HCT116 (cell line): ENCODE measurements at places on chromosomes 11 and 22.

GRCh38 chr22:19526702-19527111 lies 2.5 kb upstream of the CLDN5 start:
- no peak for DNase-seq

- no peak for DNase-seq
Measured at GRCh38 chr11:20488352-20488751, 100.8 kb downstream of the PRMT3 start.

GRCh38 chr11:96228473-96228891 lies 114.5 kb downstream of the MAML2 start:
- DNase-seq = peak; percentile 16

DNA sequence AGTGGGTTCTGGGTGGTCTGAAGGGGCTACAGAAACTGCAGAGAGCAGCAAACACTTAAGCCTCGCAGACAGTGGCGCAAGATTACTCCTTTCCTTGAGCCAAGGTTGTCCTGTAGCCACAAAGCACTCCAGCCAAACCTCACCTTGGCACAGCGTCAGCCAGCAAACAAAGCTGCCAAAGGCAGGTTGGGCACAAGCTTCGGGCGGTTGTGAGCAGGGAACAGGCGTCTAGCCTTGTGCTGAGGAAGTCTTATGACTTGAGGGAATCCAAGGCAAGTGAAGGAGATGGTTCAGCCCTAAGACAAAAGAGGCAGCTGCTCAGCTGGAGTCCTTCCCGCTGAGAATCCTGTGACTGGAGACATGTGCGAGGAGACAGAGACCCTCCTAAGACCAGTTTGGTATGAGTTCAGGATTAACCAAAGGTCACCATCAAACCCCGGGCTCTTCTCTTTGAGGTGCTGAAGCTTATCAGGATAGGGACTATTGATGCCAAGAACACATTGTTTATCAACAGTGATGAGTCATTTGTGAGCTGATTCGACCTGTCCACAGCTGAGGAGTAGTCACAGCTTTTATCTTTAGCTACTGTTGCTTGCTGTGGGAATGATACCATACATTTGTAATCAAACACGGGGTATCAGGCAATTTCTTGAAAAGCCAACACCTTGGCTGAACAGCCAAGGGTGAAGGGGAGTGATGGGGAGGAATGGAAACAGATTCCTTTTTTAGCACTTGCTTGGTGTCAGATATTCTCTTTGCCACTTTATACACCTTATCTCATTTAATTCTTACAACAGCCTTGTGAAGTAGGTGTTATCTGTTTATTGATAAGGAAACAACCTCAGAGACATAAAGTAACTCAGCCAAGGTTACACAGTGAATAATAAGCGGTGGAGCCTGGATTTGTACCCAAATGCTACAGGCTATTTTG lies 4.6 kb downstream of the ADM start:
- DNase-seq = peak; percentile 83

GRCh38 chr11:27309046-27309445 lies 54.0 kb downstream of the CCDC34 start:
- DNase-seq = no peak

DNA sequence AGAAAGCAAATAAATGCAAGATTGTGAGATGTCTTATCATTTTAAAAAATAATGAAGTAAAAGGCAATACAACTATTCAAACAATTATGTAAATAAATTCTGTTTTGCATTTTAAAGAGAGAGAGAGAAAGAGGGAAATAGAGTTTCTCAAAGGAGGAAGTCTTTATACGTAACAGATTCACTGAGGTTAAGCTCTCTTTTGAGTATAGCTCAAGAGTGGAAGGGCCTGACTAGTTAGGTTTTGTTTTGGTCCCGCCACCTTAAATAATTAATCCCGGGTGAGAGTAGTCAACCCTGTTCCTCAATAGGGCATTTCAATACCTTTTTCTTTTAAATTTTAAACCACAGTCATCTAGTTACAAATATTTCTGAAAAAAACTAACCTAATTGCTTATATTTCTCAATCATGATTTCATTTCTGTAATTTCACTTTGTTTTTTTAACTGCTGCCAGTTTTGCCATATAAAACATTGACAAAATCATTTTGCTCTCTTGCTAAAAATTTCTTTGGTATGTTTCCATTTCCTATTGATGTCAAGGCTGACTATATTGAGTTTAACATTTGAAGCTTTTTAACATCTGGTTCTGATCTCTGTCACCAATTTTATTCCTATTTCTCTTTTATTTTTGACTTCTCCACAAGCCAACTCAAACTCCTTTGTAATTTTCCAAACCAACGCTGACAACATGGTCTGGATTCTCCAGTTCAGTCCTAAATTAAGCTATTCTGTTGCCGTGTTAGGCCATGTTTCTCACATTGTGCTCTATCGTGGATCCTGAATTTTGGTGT lies 10.3 kb downstream of the OR10D3 start:
- no peak for DNase-seq

DNA sequence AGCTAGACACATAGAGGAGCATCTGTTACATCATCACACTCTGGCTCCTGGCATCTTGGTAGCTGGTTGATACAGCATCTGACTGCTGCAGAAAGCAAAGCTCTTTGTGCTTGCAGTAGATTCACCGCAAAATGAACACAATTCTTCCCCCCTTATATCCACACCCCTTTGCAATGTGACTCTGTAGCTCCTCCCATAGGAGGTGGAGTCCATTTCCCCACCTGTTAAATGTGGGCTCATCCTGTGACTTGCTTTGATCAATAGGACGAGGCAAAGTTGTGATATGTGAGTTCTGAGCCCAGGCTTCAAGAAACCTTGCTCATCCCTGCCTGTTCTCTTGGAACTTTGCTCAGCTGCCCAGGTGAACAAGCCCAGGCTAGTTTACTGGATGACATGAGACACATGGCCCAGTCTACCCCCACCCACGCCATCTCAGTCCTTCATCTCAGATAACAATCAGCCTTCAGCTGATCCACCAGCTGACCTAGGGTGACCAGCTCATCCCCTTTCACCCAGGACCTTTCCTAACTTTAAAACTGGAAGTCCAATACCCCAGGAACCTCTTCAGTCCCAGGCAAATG lies 272.2 kb downstream of the TENM4 start:
- no peak for DNase-seq

DNA sequence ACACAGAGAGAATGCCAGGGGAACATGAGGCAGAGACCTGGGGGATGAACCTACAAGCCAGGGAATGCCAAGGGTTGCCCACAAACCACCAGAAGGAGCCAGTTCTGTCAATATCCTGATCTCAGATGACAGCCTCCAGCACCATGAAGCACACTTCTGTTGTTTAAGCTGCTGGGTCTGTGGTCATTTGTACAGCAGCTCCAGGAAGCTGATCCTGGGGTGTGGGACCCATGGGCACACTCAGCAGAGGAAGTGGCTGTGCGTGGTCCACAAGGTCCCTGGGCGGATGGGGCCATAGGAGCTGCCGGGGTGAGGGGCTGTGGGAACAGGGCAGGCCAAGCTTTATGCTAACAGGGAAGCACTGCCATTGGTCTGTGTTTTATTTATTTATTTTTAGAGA lies 12.1 kb downstream of the PPM1F start:
- no peak for DNase-seq

GRCh38 chr11:60959431-60959830 lies 7.5 kb upstream of the SLC15A3 start:
- DNase-seq = no peak

DNA sequence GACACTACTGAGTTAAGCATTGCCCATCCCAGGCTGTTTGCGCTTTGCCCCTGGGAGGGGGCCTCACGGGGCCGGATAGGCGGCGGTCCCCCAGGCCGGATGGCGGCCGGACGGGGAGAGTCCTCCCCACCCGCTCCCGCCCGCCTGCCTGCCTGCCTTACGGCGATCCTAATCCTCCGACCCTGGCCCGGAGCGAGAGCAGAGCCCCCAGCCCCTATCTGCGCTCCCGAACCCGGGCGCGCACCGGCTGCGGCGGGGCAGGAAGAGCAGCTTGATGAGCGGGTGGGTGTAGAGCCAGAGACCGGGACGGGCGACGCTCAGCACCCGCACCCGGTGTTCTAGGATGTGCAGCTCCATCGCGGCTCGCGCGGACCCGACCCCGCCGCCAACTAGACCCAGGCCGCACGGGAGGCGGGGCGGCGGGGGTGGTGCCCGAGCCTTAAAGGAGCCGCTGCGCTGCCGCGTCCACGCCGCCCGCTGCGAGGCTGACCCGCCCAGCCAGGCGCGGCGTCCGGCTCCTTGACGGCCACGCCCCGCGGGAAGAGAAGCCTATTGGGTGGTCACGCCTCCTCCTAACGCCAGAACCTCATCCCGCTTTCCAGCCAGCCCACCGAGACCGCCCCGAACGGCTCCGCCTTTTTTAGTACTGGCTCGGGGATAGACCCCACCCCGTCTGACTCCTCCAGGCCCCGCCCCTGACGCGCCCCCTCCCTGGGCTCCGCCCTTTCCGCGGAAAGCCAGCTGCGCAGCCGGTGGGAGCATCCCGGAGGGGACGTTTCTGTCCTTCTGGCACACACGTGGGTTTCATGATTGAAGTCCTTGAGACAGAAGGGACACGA lies at the start of gene CASTOR1:
Gene CASTOR1, minus strand, starts transcription at position 365 of the 839 bp plus-strand sequence. Its CDS starts 8 bp downstream, at position 357.
- peak; percentile 96 for DNase-seq

DNA sequence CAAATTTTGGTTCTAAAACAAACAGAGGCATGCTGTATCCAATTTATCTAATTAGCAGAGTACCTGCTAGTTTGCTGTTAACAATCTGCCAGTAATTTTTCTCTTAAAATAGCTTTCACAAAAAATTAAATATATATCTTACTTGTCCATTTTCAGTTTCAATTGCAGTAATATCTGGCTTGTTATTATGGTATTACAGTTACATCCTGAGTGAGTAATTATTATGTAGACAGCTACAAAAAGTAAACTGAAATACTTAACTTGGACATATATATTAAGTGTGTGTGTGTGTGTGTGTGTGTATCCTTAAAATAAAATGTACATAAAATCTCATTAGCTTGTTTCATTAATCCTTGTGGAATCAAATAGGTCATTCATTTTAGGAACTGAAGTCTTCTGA lies 148.7 kb downstream of the LUZP2 start:
- DNase-seq = no peak

GRCh38 chr11:60363542-60364470 lies 14.5 kb upstream of the MS4A7 start:
- peak; percentile 42 for DNase-seq

DNA sequence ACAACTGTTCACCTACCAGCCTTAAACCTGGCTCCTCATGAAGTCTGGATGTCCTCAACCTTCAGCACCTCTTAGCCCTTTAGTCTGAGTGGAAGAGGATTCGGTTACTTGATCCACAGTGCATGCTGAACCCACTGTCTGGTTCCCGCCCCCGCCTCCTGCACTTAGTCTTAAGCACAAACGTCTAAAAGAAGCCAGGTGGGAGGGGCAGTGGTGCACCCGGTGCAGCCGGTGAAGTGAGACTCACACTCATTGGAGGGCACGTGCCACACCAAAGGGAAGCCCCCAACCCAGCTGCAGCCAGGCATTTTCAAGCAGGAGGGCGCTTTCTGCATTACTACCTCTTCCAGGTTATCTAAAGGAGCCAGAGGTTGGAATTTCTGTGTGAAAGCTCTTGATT lies 146.8 kb downstream of the COMMD9 start:
- no peak for DNase-seq

GRCh38 chr11:103927535-103927934 lies 108.9 kb upstream of the DDI1 start:
- no peak for DNase-seq

- no peak for DNase-seq
Measured at GRCh38 chr22:47417699-47418098, 655.2 kb downstream of the TBC1D22A start.

GRCh38 chr11:122265981-122266380 lies 150.0 kb upstream of the BLID start:
- DNase-seq = no peak

DNA sequence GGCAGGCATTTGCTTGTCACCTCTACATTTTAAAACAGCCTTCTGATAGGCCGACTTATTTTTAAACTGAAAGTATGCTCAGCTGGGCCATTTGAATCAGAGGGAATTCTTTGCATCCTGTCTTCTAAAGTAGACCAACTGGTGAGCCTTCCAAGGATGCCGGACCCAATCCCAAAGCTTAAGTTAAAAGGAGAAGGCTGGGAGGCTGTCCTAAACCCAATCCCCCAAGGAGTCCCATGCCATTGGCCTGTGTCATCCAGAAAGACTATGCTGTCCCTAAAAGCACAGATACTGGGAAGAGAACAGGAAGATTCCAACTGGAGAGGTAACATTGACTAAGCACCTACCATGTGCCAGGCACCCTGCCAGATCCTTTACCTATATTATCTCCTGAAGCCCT lies 18.0 kb downstream of the TENM4 start:
- DNase-seq = no peak

GRCh38 chr11:35058669-35059434 lies 80.1 kb upstream of the CD44 start:
- no peak for DNase-seq
